NCI-H1105 treated with DMSO at 0.1 percent for 48 hours (cell line): ENCODE measurements at places on chromosomes 1 and 21.
A peak's percentile ranks its signal among the peaks of the same experiment; 100 is the strongest.

GRCh38 chr1:234647245-234647644 lies 37.3 kb upstream of the IRF2BP2 start:
- peak; percentile 26 for DNase-seq

DNA sequence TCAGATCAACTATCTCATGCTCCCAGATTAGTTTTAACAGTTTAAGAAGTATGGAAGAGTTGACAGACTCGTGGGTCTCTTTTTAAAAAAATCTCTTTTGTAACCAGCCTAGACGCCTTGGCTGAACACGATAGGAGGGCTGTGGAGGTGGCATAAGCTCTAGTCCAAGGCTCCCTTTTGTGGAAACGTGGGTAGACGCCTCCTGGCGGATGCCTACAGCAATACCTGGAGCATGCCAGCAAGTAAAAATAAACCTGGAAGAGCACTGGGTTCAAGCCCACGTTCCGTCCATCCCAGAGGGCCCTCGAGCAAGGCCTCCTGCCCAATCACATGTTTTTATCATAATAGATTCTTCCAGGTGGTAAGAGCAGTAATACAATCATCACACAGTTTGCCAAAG lies 87.9 kb downstream of the RGS7 start:
- no peak for DNase-seq

- DNase-seq: no peak
Observed at GRCh38 chr1:100302739-100303138, 36.7 kb downstream of the RTCA start.

DNA sequence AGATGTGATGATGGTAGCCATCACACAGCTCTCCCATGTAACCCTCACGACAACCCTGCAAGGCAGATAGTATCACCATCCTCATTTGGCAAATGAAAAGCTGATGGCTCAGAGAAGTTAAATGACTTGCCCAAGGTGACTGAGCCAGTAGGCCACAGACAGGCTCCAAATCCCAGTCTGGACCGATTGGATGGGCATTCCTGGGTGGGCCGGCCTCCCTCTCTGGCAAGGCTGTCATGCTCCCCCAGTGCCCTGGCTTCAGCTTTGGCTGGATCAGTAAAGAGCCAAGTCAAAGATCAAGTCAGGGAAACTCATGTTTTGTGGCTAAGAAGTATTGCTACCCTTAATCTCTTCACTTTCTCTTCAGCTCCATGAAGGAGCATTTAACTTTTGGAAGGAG lies 41.2 kb downstream of the CDCP2 start:
- DNase-seq: no peak

DNA sequence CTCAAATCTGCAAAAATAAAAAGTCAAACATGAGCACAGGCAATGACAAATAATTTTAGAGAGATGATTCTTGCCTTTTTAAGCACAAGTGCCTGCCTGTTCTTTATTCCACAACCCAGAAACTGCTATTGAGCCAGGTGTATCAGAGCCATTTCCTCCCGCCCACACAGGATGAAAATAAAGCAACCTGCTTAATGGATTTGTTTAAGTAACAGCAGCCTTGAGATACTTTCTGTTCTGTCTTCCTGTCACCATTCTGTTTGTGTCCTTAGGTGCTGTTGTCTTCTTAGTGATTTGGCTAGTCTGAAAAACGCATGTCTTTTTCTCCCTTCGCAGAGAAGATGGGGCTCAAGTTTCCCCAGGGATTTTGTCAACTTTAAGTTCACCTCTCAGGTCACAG lies 11.4 kb downstream of the RPE65 start:
- DNase-seq: no peak
